ENCODE measurements at places on chromosomes 6 and 20.

- no peak for DNase-seq
These were observed 86.6 kb upstream of the TPD52L1 start for GRCh38 chr6:125066964-125067363.

DNA sequence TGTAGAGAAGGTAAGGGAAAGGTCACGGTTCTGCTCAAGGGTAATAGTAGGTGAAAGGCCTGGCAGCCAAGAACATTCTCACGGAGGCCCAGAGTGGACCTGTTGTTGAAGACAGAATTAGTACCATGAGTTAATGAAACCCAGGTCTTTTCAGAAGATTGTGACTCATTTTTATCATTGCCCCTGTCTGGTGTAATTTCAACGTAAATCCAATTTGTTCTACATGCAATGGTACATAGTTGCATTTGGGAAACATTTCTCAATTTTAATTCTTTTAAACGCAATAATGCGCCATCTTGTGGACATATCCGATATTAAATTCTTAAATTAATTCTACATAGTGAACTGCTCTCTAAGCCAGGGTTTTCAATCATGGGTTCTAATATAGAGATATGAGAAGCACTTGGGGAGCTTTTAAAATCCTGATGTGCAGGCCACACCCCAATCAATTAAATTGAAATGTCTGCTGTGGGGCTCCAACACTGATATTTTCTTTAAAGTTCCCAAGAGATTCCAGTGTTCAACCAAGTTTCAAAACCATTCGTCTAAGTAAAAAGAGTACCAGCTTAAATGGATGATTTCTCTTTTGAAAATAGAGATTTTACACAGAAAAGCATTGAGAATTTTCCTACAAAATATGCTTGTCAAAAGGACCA is 257.4 kb downstream of the PLCB1 start:
- peak; percentile 64 for DNase-seq

GRCh38 chr20:56859039-56859800 is 230.1 kb downstream of the TFAP2C start:
- DNase-seq = no peak

- DNase-seq = no peak
These were observed 21.1 kb downstream of the AHCY start for GRCh38 chr20:34282041-34282440.

- no peak for DNase-seq
These were observed 241.5 kb downstream of the PLCB1 start for GRCh38 chr20:8373579-8373978.

DNA sequence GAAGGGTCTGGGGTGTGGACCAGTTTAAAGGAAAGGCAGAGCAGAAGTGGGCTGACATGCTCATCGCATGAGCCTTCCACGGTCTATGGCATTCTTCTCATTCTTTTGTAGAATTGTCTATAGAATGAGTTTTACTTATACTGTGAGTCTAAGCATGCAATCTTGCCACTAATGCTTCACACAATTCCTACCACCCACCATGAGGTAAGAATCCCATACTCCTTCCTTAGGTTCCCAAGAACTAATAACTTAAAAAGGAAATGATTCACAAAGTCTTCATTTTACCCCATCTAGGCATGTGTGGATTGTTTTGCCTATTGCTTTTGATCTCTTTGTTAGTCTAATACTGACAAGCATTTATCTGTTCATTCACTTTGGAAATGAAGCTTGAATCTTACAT is 195.2 kb downstream of the LY86 start:
- no peak for DNase-seq

- DNase-seq = no peak
These were observed 41.5 kb upstream of the ADGRF1 start for GRCh38 chr6:47083586-47084047.

DNA sequence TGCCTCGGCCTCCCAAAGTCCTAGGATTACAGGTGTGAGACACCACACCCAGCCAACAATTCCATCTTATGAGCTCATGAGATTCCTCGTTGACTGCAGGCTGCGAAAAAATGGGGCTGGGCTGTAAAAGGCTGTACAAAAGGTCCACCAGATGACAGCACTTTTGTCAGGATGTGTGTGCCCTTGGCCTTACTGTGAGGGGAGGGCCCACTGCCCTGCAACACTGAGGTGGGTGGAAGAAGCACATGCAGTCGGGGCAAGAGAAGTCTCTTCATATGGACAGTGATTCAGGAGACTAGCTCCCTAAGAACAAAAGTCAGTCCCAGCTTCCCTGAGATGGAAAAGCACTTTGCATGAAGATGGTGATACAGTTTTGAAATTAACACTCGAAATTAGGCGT is 50.5 kb downstream of the KCTD20 start:
- no peak for DNase-seq

Measured in CD14-positive monocyte (primary cell).